Activated CD8-positive, alpha-beta T cell treated with anti-CD3 and anti-CD28 coated beads for 36 hours (primary cell): ENCODE measurements at places on chromosomes 6 and 20. TPM values are rescaled to one million over a fixed set of nuclear protein-coding genes. Genes with fewer than 3 reads are reported as not detected.

Gene OOEP
- total RNA-seq: not detected

Gene IYD
- not detected for total RNA-seq

Gene FAM50B
- total RNA-seq: 5.2 TPM

Gene TOX2
- total RNA-seq: 1.7 TPM

Gene LY86
- 0.32 TPM for total RNA-seq

Gene NSFL1C
- 67.2 TPM for total RNA-seq

Gene BIRC7
- total RNA-seq: 5.3 TPM

Gene ME1
- 0.25 TPM for total RNA-seq

Gene AVP
- total RNA-seq: not detected

Gene DSP
- total RNA-seq: 0.07 TPM

Gene EFCAB8
- total RNA-seq: 0.92 TPM

Gene IRF4
- 439 TPM for total RNA-seq

Gene COL19A1
- 0.14 TPM for total RNA-seq

Gene C4A
- total RNA-seq: 2.8 TPM

Gene SMIM13
- total RNA-seq: 7.5 TPM

DNA sequence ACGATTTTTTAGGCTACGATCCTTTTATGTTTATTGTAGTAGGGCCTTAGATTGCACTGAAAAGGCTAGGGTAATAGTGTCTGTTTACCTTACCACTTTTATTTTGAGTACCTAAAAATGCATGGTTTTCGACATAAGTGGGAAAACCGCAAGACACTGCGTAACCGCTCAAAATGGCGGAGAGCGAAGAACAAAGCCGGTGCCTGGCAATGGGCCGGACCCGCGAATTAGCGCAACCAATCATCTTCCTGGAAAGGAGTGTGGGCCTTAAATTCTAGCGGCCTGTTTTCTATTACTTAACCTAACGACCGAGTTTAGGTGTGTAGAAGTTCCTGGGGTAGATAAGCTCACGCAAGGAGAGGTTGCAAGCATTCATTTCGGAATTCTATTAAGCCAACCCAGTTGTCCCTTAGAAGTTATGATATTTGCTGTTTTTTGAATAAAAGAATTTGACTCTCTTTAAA is 118.0 kb downstream of the HFE start:
- no peak overlapping the region for H3K27ac ChIP-seq
- H3K4me1 ChIP-seq: peaks cover 13% of the 10 kb centered on the region
- H3K27me3 ChIP-seq: no peaks in the 10 kb centered on the region
- H3K4me3 ChIP-seq: no peak overlapping the region
- H3K36me3 ChIP-seq: peaks cover 4% of the 10 kb centered on the region

DNA sequence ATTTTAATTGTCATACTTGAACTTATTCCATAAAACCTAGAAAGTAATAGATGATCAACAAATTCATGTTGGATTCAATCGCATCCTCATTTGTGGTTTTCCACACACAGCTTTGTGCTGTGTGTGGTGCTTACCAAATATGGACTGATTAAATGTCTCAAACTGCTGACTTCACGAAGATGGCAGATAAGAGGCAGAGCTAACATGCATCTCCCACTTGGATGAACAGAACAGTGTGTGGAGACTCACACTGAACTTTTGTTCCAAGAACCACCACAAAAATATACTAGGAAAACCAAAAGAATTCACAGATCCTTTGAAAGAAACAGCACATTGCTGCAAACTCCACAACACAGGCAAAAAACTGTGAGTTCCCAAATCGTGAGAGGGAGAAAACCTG is 603.7 kb downstream of the TENT5A start:
- H3K36me3 ChIP-seq: no peaks in the 10 kb centered on the region
- no peak for DNase-seq
- H3K4me3 ChIP-seq: no peak overlapping the region
- H3K27me3 ChIP-seq: no peaks in the 10 kb centered on the region

DNA sequence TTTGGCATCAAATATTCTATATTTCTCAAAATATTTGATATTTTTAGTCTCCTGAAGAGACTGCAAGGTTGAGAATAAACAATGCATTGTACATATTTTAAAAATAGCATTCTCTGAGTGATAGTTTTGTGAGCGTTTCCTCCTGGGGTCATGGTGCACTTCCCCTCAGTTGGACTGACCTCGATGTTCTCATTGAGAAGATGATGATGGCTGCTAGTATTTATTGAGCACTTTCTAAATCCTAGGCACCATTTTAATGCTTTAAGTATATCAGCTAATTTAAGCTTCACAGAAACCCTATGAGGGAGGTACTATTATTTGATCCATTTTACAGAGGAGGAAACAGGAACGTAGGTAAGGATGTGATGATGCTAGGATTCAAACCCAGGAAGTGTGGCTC is 18.2 kb downstream of the DSE start:
- H3K4me3 ChIP-seq: no peak overlapping the region
- no peak overlapping the region for H3K27ac ChIP-seq
- H3K4me1 ChIP-seq: peaks cover 31% of the 10 kb centered on the region
- no peak for DNase-seq

GRCh38 chr6:74939721-74940620 is 265.9 kb downstream of the COL12A1 start:
- no peak overlapping the region for H3K4me3 ChIP-seq
- no peaks in the 10 kb centered on the region for H3K4me1 ChIP-seq
- H3K36me3 ChIP-seq: no peaks in the 10 kb centered on the region
- H3K27me3 ChIP-seq: no peaks in the 10 kb centered on the region
- H3K27ac ChIP-seq: no peak overlapping the region

DNA sequence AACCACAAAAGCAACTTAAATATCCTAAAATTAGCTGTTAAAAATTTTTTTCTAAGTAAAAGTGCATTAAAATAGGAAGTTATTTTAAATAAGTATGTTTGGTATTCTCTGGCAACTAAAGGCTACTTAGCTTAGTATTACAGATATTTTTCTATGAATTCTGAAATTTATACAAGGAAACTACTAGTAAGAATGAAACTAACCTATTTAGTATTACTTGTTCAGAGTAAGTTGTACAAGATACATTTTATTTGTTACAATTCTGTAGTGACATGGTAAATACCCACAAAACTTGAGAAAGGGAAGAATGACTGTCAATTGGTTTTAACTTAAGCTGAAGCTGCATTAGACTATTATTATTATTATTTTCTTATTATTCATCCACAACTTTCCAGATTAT is 6.5 kb downstream of the PHIP start:
- peaks cover 60% of the 10 kb centered on the region for H3K4me1 ChIP-seq
- no peak overlapping the region for H3K4me3 ChIP-seq
- no peaks in the 10 kb centered on the region for H3K27me3 ChIP-seq
- H3K27ac ChIP-seq: no peak overlapping the region
- peaks cover 29% of the 10 kb centered on the region for H3K36me3 ChIP-seq
- no peak for DNase-seq

DNA sequence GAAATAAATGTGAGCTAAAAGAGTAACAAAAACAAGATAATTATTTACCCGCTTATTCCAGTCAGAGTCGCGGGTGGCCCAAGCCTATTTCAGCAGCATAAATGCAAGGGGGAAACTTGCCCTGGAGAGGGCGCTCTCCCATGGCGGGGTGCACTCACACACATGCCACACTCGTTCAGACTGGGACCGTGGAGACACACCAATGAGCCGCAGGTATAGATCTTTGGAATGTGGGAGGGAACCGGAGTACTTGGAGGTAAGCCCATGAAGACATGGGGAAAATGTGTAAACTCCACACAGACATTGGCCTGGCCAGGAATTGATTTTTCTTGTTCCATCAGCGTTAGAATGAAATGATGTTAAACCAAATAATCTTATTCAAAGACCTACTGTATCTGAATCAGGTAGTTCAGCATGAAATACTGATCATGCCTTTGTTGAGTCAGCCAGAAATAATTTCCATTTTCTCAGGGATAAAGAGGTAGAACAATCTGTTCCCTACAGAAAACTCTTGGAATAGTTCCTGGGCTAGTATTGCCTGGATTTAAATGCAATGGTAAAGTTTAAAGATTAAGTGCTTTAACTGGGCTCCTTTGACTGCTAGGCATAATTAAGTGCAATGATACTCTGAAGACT is 191.5 kb downstream of the MCHR2 start:
- DNase-seq: peak; percentile 7
- H3K27me3 ChIP-seq: peaks cover 10% of the 10 kb centered on the region
- no peak overlapping the region for H3K4me3 ChIP-seq
- no peaks in the 10 kb centered on the region for H3K36me3 ChIP-seq
- no peaks in the 10 kb centered on the region for H3K4me1 ChIP-seq
- H3K27ac ChIP-seq: no peak overlapping the region

DNA sequence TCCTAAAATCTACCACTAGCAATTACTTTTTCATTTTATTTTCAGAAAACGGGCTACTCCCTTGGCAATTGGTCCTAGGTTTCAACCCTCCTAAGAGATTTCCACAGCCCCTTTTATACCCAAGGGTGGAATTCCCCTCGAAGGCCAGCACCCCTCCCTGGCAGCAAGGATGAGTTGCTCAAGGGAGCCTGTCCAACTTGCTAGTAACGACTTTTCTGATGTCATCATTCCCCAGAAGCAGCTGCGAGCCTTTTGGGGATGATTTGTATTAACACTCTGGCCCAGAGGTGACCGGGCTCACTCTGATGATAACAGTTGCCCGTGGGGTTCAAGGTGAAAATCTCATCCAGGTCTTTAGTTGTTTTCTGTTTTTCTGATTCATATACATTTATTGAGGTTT is 30.7 kb upstream of the NAA20 start:
- no peaks in the 10 kb centered on the region for H3K36me3 ChIP-seq
- H3K4me3 ChIP-seq: no peak overlapping the region
- H3K27me3 ChIP-seq: peaks cover 9% of the 10 kb centered on the region
- no peak overlapping the region for H3K27ac ChIP-seq
- no peak for DNase-seq

DNA sequence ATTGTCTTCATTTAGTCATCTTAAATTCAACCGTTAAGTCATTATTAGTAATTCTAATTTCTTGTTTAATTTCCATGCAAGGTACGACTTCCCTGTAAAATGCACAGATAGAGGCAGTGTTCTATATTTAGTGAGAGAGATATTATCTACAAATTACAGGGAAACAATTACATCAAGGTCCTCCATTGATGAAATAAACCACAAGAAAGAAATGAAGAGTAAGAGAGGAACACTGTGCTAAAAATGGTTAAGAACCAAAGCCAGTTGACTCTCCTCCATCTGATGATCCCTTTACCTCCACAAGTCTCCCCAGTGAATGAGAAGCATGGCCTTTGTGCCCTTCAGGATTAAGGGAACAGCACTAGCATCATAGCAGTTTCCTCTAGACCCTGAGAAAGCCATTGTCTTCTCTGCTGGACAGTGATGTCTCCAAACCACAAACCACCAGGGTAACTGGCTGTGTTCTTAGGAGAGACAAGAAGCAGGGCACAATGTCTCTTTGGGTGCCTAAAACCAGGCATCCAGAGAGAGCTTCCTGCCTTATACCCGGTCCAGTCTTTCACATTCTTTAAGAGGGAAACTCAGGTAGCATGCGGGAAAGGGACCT is 38.1 kb downstream of the IRF4 start:
- no peak overlapping the region for H3K4me3 ChIP-seq
- H3K4me1 ChIP-seq: peaks cover 61% of the 10 kb centered on the region
- H3K27me3 ChIP-seq: no peaks in the 10 kb centered on the region

DNA sequence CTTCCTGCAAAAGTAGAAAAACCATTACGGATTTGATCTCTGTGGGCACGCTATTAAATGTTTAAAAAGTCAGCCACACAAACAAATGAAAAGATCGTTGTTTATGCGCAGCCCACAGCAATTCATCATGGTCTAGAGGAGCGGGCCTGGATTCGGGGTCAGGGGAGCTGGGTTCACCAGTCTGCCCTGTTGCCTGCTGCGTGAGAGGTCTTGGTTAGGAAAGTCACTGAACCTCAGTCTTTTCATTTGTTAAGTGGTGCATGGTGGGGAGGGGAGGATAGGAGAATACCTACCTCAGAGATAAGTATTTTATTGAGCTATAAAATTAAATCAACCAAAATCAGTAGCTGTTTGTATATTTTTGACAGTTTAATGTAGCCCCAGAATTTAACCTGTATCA is 47.3 kb upstream of the FYN start:
- no peak for DNase-seq
- H3K36me3 ChIP-seq: no peaks in the 10 kb centered on the region
- peaks cover 32% of the 10 kb centered on the region for H3K4me1 ChIP-seq
- H3K4me3 ChIP-seq: no peak overlapping the region

DNA sequence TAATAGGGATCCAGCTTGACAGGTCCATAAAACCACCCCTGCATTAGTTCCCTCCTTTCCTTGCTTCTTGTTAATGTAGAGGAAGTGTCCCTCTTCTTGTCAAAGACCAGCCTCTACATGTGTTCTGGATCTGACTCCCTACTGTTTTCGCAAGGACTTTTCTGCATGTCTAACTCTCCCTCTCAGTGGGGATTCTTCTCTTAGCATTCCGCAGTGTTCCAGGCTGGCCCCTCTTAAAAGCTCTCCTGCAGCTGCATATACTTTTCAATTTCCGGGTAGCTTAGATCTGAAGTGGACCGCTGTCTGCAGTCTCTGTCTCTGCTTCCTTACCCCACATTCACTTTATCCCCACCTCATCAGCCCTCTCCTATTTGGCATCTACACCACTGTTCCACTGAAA is 96.1 kb upstream of the MAN1A1 start:
- H3K27ac ChIP-seq: no peak overlapping the region
- no peak for DNase-seq
- H3K36me3 ChIP-seq: peaks cover 2% of the 10 kb centered on the region
- no peak overlapping the region for H3K4me3 ChIP-seq
- no peaks in the 10 kb centered on the region for H3K27me3 ChIP-seq

GRCh38 chr6:26016245-26016962 is 53.8 kb downstream of the TRIM38 start:
- H3K27me3 ChIP-seq: no peaks in the 10 kb centered on the region
- peak overlapping the region; percentile 73 for H3K4me3 ChIP-seq
- peak overlapping the region; percentile 90 for H3K27ac ChIP-seq
- H3K4me1 ChIP-seq: peaks cover 24% of the 10 kb centered on the region

DNA sequence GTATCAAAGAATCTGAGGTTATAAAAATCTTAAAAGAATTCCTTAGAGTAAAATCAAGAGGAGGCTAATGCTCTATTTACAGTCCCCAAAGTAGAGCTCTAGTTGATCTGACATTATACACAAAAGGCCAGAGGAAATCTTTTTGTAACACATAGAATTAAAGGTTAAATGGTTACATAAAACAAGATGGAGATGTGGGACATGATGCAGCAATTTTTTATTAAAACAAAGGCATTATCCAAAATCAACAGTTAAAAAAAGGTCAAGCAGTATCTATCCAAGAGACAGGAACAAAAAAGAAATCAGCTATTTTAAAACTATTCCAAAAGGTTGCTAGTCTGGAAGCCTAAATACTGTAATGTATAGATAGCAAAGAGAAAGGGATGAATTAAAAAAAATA is 20.4 kb downstream of the ELOVL5 start:
- peaks cover 31% of the 10 kb centered on the region for H3K36me3 ChIP-seq
- H3K4me3 ChIP-seq: no peak overlapping the region

DNA sequence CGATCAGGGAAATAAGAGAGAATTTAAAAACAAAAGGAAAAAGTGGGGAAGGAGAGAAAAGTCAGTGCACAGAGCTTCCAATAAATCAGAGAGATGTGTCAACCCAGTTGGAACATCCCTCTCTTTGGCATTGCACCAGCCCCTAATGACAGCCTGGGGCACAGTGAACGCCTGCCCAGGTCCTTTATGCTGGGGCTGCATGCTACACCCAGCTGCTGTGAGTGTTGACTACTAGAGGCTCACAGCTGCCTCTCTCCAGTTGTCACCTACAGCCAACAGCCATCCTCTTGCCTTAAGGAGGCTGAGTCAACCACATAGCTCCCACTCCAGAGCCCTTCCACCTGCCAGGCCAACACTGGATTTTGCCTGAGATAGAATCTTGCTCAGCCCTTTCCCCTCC is 19.0 kb downstream of the OR2H2 start:
- H3K4me1 ChIP-seq: no peaks in the 10 kb centered on the region
- no peak for DNase-seq
- no peaks in the 10 kb centered on the region for H3K27me3 ChIP-seq

- H3K27ac ChIP-seq: peak overlapping the region; percentile 34
- H3K27me3 ChIP-seq: no peaks in the 10 kb centered on the region
Observed at GRCh38 chr20:49230021-49230420, 10.8 kb downstream of the DDX27 start.
